ENCODE measurements at places on chromosomes 1 and 21.

GRCh38 chr1:220363196-220363837 is 91.1 kb upstream of the RAB3GAP2 start:
- DNase-seq: no peak

- DNase-seq: no peak
Observed at GRCh38 chr1:22814176-22815042, 103.8 kb downstream of the EPHB2 start.

GRCh38 chr1:36554323-36554628 is 71.6 kb upstream of the CSF3R start:
- no peak for DNase-seq

- DNase-seq: no peak
Observed at GRCh38 chr1:36594023-36594422, 111.3 kb upstream of the CSF3R start.

- DNase-seq: no peak
Observed at GRCh38 chr1:87154384-87154783, 174.3 kb upstream of the LMO4 start.

DNA sequence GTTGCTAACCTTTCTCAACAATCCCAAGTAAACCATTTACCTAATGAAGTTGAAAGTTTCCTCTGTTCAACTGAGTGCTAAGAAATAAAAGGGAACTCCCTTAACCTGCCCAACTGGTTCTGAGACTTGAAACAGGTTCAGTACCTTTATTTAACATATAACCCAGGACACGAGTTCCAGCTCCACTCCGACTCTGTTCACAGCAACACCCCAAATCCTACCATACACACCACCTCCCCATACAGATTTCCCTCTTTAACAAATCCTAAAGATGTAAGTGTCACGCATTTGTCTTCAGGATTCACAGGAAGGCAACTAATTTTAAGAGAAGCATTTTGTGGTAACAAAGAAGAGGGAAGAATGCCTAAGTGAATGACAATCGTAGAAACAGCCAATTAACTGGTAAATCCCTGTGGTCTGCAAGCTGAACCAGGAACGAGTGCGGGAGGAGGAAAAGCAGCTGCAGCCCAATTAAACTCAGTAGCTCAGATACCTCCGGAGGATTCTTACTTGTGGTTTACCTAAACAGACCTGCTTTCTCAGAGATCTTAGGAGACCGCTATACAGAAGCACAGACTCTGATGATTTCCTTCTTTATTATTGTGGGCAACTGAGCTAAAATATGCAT is 134.5 kb upstream of the MAGI3 start:
- no peak for DNase-seq

DNA sequence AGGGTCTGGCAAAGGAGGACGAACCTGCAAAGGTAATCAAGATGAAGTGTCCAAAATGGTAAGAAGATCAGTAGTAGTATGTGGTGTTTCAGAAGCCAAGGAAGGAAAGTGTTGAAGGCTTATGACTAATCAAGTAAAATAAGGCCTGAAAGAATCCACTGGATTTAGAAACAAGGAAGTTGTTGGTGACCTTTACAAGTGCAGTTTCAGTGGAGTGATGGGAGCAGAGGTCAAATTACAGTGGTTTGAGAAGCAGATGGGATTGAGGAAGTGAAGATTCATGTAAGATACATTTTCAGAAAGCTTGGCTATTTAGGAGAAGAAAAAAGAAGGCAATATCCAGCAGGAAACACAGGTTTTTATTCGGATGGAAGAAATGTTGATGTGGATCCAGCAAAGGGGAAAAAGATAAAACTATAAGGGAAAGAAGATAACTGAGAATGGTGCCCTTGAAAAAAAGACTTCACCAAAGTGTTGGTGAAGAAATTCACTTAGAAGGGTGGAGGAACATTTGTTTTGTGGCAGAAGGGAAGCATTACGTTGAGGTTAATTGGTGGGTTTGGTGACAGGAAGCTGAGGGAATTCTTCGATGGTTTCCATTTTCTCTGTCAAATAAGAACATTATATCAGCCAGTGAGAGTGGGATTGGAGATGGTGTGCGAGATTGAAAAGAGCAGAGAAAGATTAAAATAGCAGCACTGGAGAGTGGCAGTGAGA is 2.1 kb downstream of the ARMH1 start:
- DNase-seq: no peak

GRCh38 chr21:42421018-42421793 is 17.5 kb downstream of the UBASH3A start:
- no peak for DNase-seq

DNA sequence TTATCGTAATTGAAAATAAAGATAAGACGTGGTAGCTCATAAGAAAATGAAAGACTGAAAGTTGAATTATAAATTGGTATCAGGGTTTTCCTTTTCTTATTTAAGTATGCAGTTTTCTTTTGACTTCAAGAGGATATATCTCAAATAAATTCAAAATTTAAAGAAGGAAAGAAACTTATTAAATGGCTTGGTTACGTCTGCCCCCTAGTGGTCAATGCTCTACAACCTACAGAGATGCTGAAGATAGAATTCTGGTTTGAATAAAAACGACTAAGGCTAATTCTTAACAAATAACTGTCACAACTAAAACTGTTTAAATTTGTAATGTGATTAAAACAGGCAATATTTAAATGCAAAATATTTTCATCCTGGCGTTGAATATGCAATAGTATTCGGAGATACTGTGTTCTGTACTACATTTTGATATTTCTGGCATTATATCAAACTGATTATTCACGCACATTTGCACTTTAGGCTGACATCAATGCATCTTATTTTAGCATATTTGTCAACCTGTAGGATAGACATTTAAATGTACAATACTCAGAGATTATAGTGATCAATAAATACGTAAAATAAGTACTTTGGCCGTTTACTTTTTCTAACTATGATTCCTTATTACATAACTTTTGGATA is 26.8 kb downstream of the IFI44 start:
- peak; percentile 54 for DNase-seq

DNA sequence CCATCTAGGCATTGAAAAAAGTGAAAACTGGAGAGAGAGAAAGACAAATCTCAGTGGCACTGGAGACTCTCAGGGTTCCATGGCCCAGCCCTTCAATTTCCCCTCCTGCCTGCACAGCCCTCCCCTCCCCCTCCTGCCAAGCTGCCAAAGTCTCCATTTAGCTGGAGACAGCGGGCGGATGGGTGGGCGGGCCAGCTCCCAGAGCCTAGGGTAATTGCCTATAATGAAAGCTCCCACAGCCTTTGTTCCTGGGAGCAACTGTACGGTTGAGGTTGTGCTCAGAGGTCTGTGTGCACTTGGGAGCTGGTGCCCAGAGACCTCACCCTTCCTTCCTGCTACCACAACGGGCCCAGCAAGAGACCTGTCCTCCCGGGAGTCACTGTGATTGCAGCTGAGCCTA is 89.6 kb downstream of the NAV1 start:
- DNase-seq: no peak

GRCh38 chr1:92994105-92994712 is 32.9 kb upstream of the DIPK1A start:
- DNase-seq: peak; percentile 76

GRCh38 chr1:206066479-206067171 is 13.7 kb downstream of the RHEX start:
- no peak for DNase-seq

- no peak for DNase-seq
Observed at GRCh38 chr21:37230632-37231248, 36.4 kb downstream of the VPS26C start.

DNA sequence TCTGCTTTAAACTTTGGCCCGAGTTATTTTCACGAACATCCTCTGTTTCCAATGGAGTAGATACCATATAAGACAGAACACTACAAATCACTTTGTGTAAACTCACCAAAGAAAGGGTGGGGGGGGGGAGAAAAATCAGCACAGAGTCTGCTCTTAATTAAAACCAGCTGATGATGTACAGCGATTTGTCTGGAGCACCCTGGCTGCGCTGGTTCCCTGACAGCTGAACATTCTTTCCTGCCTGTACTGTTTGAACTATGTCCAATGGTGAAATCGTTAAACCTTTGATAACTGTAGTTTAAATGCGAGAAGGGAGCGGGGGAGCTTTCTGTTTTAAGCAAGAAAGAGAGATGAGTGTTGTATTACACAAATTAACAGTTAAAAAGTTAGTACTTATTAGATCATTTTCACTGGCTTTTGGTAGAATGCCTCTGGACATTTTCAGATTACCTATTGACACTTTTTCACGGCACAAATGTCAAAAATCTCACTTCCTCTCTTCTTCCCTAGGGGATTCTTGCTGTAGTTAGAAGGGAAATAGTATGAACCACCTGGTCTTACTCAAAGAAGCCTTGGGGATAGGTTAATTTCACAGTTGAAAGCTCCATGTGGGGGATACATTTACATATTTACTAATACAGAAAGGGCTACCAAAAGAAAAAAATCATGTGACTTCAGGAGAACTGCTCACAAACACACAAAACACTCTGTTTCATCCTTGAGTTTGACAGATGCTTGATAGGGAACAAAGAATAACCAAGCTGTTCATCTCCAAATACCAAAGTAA is 140.2 kb upstream of the RUNX1 start:
- no peak for DNase-seq

GRCh38 chr1:68975212-68975933 is 478.5 kb upstream of the DEPDC1 start:
- DNase-seq: no peak

- no peak for DNase-seq
Observed at GRCh38 chr1:41490911-41491310, 6.4 kb upstream of the EDN2 start.

DNA sequence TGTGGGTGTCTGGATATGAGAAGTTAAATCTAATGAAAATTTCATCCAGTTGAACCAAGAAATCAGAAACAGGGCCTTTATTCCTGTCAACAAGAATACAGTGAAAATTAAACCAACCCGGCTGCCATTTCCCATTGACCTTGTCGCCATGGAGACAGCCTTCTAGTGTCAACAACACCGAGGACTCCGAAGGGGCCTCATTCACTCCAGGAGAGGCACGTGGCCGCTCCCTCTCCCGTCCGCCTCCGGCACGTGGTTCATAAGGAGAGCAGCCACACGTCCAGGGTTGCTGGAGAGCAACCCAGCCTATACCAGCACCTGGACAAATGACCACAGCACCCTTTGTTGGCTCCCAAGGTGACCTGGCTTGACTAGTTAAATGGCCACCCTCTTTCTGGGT is 120.3 kb upstream of the VAMP3 start:
- no peak for DNase-seq

- no peak for DNase-seq
Observed at GRCh38 chr1:217781056-217781455, 149.9 kb downstream of the SPATA17 start.

GRCh38 chr1:236010443-236010842 is 54.4 kb downstream of the NID1 start:
- no peak for DNase-seq

GRCh38 chr1:160544647-160545046 is 21.6 kb upstream of the SLAMF6 start:
- no peak for DNase-seq

GRCh38 chr1:158830904-158831507 is at the start of gene MNDA:
MNDA (plus strand) TSS chr1:158831351; CDS start chr1:158842154, 10,803 bp downstream.
- DNase-seq: no peak

DNA sequence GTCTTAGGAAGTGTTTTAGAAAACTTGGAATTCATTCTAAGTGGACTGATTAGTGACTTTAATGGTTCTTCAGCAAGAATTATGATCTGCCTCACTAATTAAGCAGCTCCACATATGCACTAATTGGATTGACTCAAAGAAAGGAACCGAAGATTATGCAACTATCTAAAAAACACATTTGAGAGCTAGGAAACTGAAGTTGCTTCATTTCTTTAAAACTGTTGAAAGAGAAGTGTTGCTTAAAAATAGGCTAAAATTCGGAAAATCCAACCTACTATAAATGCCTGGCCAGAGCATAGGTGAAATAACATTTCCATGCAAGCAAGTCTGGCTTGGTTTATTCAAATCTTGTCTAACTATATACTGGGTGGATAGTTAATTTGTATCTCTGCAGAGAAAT is 502.9 kb upstream of the ZRANB2 start:
- DNase-seq: no peak

- DNase-seq: no peak
Observed at GRCh38 chr21:25323356-25323949, 283.8 kb downstream of the MRPL39 start.

GRCh38 chr21:38930853-38931252 is 125.1 kb downstream of the ETS2 start:
- no peak for DNase-seq

DNA sequence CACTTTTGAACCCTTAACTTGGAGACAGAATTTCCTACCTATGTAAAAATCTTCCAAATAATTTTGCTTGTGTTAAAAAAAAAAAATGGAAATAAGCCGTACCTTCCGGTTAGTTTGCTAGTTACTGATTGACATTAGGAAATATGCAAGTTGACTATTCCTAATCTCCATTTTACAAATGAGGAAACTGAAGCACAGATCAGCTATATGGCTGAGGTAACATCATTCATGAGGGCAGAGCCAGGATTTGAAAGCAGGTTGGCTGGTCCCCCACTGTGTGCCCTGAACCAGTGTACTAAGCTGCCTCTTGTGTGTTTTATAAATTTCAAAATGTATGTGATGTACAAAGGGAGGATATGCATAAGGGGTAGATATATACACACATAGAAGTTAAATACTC is 29.6 kb downstream of the BACE2 start:
- DNase-seq: no peak

- DNase-seq: no peak
Observed at GRCh38 chr21:34576041-34576511, 38.8 kb downstream of the RCAN1 start.

DNA sequence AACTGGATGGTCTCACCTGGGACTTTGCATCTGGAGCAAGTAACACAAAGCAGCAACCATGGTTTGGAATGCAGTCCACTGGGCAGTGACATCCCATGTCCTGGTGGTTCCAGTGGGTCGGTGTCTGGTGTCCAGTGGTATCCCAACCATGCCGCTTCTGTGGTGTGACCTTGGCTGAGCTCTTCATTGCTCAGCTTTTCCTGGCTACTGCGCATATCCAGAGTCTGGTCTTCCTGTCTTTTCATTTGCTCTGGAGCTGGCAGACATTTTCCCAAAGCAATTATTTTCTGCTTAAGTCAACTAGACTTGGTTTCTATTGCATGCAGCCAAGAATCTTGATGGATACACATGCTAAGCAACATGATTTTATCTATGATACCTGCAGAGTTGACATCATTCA is 28.4 kb upstream of the CD2 start:
- DNase-seq: no peak

Data from naive thymus-derived CD8-positive, alpha-beta T cell (primary cell).